MV-4-11 (cell line): ENCODE measurements at places on chromosomes 1 and 21.

- DNase-seq: no peak
Measured at GRCh38 chr1:203278885-203279406, 26.4 kb upstream of the BTG2 start.

DNA sequence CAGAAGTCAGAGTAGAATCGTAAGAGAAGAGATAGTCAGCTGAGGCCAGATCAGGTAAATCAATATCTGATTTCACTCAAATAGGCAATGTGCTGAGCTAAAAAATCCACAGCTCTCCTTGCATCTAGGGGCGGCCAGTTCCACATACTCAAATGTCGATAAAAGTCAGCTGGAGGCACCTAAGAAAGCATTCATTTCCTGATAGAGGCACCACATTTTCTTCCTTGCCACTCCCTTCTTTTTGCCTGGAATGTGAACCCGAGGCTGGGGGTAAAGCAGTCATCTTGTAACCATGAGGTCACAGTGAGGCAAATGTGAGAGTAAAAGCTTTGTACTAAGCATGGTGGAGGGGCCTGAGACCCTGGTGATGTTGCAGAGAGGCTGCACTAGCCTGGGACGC lies 24.2 kb upstream of the CTPS1 start:
- DNase-seq: no peak

- DNase-seq: no peak
Measured at GRCh38 chr1:153340356-153340755, 8.3 kb downstream of the PGLYRP4 start.

DNA sequence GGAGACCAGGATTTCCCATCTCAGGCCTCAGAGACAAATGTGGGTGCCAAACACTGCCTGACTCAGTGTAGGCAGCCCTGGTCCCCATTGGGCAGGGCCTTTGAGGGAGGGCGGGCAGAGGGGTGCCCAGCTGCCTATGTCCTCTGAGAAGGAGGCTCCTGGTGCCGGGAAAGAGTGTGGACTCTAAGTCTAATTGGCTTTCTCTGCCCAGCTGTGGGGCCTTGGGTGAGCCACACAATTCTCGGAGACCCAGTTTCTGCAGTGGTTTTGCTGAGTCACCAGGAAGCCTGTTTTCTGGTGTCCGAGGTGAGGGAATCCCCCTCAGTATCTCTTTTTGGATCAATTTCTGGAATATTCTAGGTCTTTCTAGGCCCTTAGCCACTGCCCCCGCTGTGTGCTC lies 35.3 kb upstream of the ACTL8 start:
- no peak for DNase-seq

DNA sequence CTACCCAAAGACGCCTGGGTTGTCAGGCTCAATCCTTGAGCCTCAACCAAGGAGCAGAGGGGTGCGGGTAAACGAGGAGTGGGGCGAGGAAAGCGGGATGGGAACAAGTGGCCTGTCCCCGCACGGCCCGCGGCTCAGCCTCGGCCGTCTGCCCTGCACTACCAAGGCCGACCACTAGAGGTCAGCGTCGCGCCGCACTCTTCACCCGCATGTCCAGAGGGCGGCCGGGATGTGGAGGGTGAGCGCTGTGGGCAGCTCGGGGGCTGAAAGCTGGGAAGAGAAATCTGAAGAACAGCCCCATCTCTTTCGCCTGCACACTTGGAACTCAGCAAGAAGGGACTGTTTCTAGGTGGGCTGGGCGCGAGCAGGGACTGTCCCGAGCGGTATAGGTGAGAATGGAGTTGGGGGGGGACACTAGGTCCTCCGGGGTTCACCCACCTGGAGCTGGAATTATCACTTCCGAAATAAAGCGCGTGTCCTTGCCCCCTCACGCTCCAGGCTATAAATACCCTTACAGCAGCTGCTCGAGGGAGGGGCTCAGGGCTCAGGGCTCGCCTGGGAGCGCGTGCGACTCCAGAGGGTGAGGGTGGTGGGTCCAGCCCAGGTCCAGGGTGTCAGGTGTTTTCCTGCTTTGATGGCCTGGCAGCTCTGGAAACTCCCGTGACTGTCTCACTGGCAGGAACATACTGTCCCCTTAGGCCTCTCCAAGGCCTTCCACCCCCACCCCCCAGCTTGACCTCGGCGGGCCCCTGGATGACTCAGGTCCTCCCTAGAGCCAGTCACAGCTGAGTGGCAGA lies 9.8 kb downstream of the SLC30A2 start:
- peak; percentile 47 for DNase-seq

DNA sequence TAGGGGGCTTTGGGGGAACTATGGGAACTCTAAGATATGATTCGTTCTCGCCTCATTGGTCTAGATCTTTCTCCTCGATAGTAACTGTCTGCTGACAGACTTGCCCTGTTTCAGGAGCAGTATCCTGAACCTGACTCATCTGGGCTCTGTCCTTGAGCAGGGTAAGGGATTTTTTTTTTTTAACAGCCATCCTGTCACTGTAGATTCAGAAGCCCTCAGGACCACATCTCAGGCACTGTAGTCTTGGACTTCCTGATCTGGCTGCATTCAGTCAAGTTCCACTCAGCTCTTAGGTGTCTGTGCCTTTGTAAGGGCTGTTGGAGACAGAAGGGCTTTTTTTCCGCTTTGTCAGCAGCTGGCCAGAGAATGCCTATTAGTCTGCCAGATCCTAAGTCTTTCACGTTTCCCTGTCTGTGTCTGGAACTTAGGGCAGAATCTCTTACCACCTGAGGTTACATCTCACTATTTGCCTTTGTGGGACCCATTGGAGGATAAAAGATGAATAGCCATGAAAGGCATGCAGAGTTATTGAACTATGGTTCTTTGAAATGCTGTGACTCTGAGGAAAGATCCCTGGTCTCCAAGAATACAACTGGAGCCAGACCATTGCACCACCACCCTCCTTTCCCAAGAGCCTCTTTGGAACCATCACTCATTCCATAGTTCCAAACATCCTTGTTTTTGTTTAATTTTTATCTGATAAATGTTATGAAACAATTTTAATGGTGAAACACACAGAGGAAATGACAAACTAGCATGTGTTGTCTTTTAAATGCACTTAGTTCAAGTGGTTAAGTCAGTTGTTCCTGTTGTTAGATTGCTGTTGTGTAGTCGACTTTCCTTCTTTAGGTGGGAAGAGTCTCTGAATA lies 49.7 kb upstream of the MACF1 start:
- DNase-seq: no peak

GRCh38 chr1:205481218-205481617 lies 23.3 kb upstream of the CDK18 start:
- DNase-seq: peak; percentile 4

GRCh38 chr21:25568246-25568645 lies 39.0 kb downstream of the MRPL39 start:
- peak; percentile 66 for DNase-seq

- no peak for DNase-seq
Measured at GRCh38 chr1:22875241-22875640, 97.4 kb downstream of the LACTBL1 start.

DNA sequence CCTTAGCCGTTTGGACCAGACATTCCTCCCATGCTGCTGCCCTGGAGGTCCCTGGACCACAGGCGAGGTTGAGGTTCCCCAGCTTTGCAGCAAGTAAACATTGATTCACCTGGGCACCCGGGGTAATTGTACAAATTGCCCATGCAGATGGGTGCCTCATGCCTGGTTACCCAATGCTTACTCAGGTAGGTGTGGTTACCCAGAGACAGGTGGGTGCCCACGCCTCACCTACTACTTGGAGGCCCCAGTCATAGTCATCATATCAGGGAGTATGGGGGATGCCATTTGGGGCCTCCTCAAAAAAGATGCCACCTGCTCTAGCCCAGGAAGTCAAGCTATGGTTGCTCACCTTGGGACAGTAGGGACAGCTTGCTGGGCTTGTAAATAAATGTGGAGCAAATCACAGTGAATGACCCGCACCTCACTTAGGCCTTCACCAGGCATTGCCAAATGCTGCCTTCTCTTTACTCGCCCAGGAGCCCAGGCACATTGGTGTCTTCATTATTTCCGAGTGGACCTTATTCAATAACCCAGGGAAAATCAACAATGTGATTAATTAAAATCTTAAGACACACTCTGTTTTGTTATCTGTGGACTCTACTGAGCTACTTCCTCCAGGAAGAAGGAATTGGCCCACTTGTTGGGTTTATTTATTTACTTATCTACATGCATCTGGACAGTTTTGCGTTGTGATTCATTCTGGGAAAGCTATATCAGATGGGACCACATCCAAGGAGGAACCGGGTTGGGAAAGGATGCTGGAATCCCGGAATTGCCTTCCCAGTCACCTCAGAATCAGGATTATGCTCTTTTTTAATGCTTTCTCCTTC lies 35.6 kb upstream of the GRHL3 start:
- DNase-seq: no peak

GRCh38 chr1:212473729-212474128 lies 41.0 kb downstream of the NENF start:
- DNase-seq: no peak

DNA sequence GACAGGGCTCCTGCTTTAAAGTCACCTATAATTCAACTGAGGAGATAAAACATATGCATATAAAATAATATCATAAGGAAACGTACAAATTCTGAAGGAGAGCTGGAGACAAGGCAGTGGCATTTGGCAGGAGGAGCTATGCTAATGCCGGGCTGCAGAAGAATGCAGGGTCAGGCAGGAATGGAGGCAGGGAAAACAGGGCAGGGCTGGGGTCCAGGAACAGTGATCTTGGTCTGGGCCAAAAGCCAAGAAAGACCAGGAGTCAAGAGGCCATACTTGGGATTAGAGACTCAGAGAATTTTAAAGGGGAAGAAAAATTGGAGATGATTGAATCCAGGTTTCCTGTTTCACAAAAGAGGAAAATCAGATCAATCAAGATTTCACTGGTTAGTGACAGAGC lies 20.0 kb upstream of the BRDT start:
- no peak for DNase-seq

DNA sequence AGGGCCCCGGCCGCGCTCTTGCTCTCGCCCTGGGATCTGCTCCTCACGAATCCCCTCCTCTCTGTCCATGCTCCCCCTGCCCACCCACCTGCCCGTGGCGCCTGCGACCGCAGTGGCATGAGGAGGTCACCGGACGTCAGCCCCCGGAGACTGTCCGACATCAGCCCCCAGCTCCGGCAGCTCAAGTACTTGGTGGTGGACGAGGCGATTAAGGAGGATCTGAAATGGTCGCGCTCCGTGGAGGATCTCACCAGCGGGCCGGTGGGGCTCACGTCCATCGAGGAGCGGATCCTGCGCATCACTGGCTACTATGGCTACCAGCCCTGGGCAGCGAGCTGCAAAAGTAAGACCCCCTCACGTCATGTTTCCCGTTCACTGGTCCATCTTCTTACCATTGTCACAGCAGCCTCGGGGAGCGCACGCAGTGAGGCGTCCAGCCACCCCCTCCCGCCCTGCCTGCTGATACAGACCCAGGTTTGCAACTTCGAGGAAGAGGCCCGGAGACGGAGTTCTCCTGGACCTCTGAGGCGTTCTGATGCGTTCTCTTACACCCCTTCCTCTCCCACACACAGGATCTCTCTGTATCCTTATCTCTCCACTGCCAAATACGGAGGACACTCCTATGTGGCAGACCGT lies 1.1 kb downstream of the SLC35F3 start:
- DNase-seq: no peak

DNA sequence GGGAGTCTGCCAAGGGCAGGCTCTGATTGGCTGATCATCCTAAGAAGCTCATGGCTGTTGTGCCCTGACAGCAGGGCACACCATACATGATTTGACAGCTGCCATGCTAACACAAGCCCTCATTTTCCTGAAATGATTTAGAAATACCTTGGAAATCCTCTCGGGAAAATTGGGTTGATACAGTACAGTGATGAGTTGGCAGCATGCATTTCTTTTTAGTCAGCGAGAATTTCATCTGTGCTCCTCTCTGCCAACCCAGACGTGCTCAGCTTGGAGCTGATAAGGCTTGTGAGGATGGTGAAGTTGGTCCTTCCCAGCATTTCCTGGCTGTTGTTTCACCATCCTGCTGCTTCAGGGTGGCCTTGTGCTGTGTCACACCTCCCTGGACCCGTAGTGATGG lies 22.6 kb upstream of the KCNQ4 start:
- no peak for DNase-seq

DNA sequence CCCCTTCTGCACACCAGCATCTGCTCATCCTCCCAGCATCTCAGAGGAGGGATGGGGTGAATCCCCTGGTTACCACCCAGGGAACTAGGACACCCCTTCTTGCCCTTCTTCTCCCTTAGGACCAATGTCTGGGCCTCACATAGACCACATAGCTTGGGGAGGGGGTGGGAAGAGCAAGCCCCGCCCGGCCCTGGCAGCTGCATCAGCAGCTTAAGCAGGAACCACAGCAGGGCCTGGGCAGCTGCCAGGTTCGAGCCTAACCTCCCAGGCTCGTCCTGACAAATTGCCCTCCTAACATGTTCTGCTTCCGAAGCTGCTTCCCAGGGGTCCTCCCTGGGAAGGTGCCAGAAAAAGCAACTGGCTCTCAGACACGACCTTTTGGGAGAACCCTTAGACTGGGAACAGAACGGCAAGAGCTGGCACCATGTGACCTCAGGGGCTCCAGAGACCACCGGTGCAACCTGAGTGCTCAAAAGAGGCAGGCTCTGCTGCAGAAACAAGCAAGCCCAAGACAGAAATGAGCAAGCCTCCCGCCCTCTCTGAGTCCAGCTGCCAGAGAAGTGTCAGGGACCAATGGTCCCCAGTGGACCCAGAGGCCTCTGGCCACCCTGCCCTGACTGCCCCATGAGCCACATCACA lies 18.4 kb upstream of the CLSTN1 start:
- no peak for DNase-seq

- peak; percentile 95 for DNase-seq
Measured at GRCh38 chr21:25457411-25457810, 149.9 kb downstream of the MRPL39 start.

GRCh38 chr1:171582589-171582988 lies 39.5 kb upstream of the MYOCOS start:
- no peak for DNase-seq

GRCh38 chr1:207901041-207901653 lies 9.8 kb downstream of the CD34 start:
- peak; percentile 26 for DNase-seq

GRCh38 chr1:220967911-220968310 lies 88.7 kb downstream of the HLX start:
- DNase-seq: peak; percentile 33

DNA sequence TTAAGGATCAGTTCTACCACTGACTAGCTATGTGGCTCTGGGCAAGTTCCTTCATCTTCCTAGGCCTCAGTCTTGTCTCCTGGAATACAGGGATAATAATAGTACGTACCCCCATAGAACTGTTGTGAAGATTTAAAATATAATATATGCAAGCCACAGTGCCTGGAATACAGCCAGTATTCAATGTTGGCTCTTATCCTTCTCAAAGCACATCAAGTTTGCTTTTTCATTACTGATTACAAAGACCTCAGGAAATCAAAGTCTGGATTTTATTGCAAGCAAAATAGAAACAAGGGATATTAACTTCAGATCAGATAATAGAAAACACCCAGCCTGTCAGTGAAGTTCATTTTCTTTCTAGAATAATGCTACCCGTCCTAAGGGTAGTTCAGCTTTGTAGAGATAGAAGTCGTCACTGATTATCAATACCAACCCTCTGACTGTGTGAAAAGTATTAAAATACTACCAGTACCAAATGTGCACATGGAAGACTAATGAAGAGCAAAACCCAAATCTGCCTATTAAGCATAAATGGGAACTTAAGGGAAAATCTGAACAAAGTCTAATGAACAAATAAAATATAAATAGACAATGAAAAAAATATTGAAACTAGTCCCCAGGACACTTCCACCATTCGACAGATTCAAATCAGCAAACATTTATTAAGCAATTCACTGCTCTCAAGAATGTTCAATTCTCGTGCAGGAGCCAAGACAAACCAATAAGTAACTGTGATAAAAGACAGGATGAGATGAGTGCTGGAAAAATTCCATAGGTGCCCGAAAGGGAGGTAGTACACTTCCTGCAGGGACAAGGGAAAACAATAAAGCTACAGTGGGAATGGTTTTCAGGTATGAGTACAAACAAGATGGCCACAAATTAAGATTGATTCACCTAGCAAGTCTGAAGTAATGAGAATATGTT lies 206.2 kb downstream of the SMYD3 start:
- no peak for DNase-seq
